ENCODE measurements at places on chromosomes 16 and 17.
A peak's percentile ranks its signal among the peaks of the same experiment; 100 is the strongest.

DNA sequence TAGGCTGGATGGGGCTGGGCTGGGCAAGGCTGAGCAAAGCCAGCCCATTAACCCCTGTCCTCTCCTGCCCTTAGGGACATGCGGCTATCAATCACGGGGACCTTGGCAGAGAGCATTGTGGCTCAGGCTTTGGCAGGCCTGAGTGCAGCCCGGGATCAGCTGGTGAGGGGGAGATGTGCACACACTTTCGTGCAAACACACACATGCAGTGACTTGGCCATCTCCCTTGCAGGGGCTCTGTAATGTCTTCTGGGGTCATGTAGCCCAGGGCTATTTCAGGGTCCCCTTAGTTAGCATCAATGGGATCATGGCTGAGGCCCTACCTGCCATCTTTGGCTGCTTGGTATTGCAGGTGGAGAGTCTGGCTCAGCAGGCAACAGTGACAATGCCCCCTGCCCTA is 6.9 kb downstream of the CARMIL2 start:
- no peak for DNase-seq

GRCh38 chr17:36722121-36722902 is 120.9 kb downstream of the MRM1 start:
- no peak for DNase-seq

DNA sequence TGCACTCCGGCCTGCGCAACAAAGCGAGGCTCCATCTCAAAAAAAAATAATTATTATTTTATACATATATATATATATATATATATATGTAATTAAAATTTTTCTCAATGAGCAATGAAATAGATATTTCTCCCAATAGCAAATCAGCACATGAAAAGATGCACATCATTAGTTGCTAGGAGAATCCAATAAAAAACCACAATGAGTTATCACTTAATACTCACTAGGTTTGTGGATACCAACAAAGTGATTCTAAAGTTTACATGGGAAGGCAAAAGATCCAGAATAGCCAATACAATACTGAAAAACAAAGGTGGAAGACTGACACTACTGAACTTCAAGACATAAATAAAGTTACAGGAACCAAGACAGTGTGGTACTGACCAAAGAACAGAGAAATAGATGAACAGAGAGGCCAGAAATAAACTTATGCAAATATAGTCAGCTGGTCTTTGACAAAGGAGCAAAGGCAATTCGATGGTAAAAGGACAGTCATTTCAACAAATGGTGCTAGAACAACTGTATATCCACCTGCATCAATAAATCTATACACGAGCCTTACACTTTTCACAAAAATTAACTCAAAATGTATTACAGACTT is 13.6 kb downstream of the SMG6 start:
- no peak for DNase-seq

DNA sequence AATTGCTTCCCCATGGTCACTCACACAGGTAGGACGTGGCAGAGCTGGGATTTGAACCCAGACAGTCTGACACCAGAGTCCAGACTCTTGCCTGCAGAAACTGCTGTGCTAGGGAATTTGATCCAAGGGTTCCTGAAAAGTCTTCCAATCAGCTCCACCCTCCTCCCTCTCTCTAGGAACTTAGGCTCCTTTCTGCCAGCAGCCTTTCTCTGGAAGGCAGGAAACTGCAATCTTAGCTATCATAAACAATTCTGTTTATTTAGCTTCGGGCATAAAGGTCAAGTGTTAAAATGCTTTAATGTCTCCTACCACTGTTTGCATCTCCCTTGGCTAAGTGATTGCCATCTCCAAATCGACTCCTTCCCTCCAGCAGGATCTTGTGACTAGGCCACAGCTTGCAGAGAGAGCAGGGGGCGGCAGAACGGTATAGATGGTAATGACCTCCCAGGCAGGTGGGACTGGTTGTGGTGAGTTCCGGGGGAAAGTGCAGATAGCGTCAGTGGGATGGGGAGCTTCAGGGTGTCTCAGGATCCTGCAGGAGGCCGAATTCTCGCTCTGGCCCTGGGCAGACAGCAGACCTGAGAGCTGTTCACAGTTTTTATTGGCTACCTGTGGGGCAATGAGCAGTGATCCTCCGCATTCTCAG is 882.4 kb upstream of the EEF2KMT start:
- no peak for DNase-seq

DNA sequence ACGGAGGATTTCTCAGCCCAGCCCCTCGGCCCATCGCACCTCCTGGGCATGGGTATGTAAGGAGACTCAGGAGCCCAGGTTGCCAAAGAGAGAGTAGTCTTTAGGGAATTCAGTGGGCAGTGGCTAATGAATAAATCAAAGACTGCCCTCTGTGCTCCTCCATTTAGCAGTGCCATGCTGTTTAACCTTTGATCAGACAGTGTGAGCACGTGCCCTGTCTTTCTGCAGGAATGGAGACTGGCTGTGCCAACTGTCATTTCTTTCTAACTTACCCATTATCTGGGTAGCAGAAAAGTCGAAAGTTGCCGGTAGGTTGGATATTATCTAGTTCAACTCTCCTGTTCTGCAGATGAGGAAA is 62.4 kb downstream of the CDRT4 start:
- DNase-seq, result no peak

GRCh38 chr16:29757950-29758466 is 12.2 kb upstream of the C16orf54 start:
- no peak for DNase-seq

DNA sequence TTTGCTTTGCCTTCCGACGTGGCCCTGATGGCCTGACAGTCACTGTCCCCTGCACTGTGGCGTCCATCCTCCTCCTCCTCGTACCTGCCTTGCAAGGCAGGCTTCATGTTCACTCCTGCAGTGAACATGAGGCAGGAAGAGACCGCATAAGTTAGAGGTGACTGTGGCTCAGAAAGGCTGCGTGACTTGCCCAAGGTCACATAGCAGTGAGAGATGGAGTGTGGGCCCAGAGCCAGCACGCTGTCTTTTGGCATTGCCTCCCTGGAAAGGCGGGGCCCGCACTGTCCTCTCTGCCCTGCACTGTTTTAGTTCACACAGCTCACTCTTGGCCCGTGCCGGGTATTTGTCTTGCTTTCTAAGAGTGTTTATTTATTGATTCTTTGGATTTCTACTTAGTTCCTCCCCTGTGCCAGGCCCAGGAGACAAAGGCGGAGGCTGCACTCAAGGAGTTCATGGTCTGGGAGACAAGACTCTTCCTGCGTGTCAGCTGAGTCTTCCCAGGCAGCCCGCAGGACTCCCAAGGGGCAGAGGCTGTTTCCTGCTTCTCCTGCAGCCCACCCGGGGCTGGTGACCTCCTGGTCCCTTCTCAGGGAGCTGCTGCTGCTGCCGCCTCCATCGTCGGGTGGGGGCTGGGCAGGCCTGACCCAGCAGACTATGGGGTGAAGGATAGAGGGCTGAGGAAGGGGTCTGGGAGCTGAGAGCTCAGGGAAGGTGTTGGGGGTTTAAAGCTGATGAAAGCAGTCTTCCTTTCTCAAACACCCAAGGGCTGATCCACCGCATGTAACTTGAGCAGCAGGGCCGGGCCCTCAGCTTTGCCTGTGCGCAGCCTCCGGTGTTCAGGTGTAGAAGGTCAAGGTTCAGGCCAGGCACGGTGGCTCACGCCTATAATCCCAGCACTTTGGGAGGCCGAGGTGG is 12.7 kb downstream of the CYGB start:
- peak; percentile 64 for DNase-seq

DNA sequence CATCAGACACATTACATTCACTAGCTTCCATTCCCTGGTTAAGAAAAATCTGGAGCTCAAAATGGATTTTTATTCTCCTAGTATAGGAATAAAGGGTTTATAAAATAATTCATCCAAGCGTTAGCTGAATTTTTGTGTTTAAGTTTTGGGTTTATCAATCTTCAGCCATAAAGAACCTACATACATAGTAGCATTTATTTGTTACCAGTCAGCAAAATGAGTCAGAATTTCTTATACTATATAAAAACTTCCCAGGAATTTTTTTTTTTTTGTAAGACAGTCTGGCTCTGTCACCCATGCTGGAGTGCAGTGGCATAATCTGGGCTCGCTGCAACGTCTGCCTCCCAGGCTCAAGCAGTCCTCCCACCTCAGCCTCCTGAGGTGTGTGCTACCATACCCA is 40.2 kb upstream of the SLC12A3 start:
- DNase-seq, result no peak

GRCh38 chr17:2192367-2193057 is 111.1 kb downstream of the SMG6 start:
- DNase-seq, result peak; percentile 88

- peak; percentile 83 for DNase-seq
These were observed 11.6 kb downstream of the ST6GALNAC1 start for GRCh38 chr17:76631821-76632565.

DNA sequence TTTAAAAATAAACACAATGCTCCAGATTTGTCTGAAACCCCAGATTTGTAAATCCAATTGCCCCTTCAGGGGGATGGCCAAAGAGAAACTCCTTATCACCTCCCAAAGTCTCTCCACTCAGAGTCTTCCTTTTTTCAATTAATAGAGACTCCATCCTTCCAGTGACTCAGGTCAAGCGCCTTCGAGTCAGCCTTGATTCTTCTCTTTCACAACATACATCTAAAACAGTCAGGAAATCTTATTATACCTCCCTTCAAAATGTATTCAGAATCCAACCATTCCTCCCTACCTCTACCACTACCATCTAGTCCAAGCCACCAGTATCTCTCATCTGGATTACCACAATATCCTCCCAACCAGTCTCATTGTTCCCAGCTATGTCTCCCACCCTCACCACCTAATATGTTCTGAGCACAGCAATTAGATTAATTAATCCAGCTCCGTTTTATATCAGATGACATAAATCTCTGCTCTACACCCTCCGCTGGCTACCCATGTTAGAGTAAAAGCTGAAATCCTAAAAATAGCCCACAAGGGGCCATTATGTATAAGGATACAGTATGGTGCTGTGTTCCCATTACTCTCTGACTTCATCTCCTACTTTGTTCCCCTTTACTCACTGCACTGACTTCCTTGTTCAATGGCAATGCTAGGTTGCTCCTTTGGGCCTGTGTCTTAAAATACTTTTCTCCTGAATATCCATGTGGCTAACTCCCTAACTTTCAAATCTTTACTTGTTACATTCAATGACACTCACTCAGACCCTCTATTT is 11.8 kb downstream of the SIAH1 start:
- peak; percentile 51 for DNase-seq

DNA sequence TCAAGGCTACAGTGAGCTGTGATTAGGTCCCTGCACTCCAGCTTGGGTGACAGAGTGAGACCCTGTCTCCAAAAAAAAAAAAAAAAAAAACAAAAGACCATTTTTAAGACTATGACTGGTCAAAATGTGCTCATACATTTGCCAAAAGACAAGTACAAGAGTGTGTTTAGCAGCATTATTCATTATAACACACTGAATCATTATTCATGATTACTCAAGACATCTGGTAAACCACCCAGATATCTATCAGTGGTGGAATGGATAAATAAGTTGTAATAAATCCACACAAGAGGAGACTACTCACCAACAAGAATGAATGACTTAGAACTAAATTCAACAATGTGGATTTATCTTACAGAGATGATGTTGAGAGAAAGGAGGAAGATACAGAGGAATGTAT is 716.3 kb downstream of the MAF start:
- DNase-seq, result no peak

- DNase-seq, result no peak
These were observed 148.0 kb downstream of the KCNJ12 start for GRCh38 chr17:21524211-21524591.

GRCh38 chr16:58814348-58814801 is 80.3 kb upstream of the GOT2 start:
- DNase-seq, result peak; percentile 51

DNA sequence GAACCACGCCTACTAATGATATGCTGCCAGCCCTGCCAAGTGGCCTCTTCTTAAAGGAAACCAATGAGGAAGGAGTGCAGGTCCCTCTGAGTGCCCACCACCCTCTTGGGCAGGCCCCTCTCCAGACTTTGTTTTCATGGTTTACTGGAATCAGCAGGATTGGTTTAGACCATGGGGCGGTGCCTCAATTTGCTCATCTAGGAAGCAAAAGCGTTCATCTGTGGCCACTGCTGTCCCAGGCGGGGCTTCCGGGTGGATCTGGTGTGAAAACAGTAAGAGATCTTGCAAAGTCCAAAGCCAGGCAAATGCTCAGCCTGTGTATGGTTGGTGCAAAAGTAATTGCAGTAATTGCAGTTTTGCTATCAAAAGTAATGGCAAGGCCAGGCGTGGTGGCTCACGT is 71.3 kb downstream of the AMFR start:
- DNase-seq, result no peak

GRCh38 chr17:29169806-29170591 is 10.2 kb downstream of the MYO18A start:
- DNase-seq, result no peak

DNA sequence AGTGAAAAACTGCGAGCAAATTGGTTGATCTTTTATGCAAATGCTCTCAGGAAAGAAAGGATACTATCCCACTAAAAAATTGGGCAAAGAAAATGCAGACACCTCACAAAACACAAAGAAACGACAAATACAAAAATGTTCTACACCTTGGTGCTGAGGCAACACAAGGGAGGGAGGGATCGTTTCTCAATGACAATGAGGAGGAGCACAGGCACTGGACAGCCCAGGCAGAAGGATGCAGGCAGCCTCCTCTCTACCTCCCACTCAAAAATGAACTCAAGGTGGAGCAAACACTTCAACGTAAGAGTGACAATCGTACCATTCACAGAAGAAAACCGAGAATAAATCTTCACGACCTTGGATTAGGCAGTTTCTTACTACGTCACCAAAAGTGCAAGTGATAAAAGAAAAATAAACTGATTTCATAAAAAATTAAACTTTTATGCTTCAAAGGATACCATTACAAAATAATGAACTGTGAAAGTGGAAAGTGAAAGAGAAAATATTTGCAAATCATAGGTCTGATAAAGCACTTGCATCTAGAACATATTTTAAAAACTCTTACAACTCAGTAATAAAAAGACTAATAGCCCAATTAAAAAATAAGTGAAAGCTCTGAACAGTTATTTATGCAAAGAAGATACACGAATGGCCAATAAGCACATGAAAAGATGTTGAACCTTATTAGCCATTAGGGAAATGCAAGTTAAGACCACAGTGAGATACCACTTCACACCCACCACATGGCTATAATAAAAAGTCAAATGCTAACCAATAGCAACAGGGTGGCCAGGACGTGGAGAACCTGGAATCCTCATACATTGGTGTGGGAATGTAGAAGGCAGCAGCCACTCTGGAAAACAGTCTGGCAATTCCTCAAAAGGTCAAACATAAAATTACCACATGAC is 80.8 kb upstream of the TRAP1 start:
- no peak for DNase-seq

All from epithelial cell of esophagus (primary cell).